ENCODE measurements at places on chromosomes 7 and 10. TPM values are rescaled to one million over a fixed set of nuclear protein-coding genes. Genes with fewer than 3 reads are reported as not detected.
A peak's percentile ranks its signal among the peaks of the same experiment; 100 is the strongest.

GRCh38 chr7:79453266-79453557 is 255 bp downstream of the MAGI2 start:
- DNase-seq = no peak

DNA sequence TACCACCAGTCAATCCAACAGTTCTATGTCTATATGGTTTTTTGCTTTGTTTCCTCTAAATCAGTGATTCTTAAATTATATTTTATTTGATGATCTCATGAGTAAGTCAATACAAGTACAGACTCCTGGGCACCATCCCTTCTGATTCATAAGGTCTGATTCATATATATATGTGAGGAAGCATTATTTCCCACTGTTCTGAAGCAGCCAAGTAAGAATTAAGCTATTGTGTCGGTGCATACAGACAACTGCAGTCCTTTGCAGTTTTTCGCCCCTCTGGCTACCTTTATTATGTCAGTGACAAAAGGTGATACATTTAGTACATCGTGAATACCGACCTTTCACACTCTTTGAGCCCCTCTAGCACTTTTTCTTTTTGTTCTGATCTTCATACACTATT is 1079.6 kb upstream of the C7orf33 start:
- DNase-seq = no peak

DNA sequence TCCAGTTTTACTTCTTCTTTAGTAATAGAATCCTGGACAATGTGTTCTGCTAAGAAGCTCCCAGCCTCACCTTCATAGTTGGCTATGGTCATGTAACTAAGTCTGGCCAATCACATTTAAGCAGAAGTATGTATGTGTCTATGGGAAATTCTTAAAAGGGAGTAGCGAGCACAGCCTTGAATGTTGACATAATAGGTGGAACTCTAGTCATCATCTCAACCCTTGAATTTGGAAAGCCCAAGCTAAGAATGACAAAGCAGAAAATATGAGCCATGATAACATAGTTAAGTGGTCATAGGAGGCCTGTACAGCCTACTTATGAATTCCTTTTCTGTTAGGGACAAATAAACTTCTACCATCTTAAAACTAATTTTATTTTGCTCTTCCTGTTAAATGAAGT is 134.1 kb downstream of the MAGI2 start:
- no peak for DNase-seq

- DNase-seq = no peak
These were observed 105.3 kb downstream of the PARD3 start for GRCh38 chr10:34709637-34710390.

DNA sequence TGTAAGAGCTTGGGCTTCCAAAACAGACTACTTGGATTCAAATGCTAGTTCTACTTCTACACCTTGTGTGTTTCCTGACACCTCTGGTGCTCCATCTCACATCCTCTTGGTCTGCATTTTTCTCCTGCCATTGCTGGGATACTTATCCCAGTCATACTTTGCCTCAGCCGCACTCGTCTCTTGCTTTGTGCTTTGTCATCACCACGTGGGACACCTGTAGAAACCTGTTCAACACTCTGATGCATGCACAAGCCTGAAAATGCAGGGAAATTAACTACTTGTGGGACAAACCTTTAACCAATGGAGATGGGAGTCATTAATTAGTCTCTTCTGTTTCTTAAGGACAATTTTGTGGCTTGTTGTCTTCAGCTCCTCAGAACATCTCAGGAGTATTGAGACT is 94.2 kb upstream of the PHYHIPL start:
- no peak for DNase-seq

DNA sequence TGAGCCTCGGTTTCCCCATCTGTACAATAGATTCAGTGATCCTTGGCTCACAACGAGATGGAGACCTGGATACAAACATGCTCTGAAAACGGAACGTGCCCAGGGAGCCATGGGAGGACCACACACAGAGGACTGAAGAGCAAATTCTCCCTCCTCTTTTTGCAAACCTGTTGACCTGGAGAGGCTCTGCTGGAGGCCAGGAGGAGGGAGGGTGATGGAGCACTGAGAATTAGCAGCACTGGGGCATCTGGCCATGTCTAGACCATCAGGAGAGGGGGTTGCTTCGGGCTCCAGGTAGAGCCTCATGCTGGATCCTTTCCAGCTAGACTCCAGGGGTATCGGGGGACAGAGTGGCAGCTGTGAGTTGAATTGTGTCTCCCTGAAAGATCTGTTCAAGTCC is 97.4 kb upstream of the GPR26 start:
- DNase-seq = no peak

GRCh38 chr10:64535131-64535867 is 1014.1 kb downstream of the REEP3 start:
- no peak for DNase-seq

DNA sequence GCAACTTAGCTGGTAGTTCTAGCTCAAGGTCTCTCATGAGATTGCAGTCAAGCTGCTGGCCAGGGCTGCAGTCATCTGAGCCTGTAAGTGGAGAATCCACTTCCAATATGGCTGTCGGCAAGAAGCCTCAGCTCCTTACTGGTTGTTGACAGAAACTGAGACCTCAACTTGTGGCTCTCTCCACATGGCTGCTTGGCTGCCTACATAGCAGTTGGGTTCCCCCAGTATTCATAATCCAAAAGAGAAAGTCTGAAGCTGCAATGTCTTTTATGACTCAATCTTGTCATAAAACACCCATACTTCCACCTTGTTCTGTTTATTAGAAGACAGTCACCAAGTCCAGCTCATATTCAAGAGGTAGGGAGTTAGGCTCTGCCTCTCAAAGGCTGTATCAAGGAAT is 334.9 kb upstream of the KMT2E start:
- no peak for DNase-seq

DNA sequence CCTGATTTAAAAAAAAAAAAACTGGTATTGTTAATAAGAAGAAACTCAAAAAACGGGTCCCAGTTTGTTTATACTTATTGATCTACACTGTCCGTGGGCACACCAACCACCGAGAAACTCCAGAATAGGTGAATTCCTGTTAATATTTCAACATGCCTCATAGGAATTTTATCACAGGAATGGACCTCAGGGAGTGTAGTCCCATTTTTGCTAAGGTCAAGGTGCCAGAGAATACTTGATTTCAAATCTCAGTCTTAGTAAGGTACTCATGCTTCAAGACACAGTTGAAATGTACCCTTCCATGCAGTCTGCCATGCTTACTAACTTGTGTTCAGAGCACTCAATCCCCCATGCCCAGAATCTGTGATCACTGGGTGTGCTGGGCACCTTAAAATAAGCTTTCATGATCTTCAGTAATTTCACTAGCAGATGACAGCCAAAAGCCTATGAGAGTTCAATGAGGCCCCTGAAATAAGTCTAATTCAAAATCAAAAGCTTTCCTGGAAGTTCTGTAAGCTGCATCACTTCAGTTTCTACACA is 385.7 kb downstream of the TNS3 start:
- DNase-seq = no peak

- peak; percentile 45 for DNase-seq
These were observed 26.6 kb downstream of the TBXAS1 start for GRCh38 chr7:139855498-139856270.

GRCh38 chr7:2204446-2204845 is 28.3 kb downstream of the MAD1L1 start:
- no peak for DNase-seq

- DNase-seq = no peak
These were observed 17.9 kb upstream of the CYTH3 start for GRCh38 chr7:6290319-6290741.

DNA sequence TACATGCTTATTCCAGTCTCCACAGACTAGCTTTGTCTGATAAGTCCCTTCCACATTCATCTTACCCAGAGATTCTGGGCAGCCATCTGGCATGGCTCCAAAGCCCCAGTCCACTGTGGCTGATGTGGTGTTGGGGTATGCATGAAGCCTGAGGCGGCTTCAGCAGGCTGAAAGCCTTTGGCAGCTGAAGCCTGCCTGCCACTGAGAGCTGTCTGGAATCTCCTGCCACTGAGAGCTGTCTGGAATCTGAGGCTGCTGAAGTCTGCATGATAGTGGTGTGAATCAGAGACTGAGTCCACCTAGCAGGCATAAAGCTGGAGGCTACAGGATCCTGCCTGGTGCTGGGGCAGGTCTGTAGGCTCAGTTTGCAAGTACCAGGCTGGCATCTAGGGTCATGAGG is 87.1 kb downstream of the DYNC1I1 start:
- DNase-seq = no peak

- no peak for DNase-seq
These were observed 188.0 kb downstream of the PDE1C start for GRCh38 chr7:31882187-31882586.

- no peak for DNase-seq
These were observed 88.4 kb upstream of the EEPD1 start for GRCh38 chr7:36064676-36065075.

DNA sequence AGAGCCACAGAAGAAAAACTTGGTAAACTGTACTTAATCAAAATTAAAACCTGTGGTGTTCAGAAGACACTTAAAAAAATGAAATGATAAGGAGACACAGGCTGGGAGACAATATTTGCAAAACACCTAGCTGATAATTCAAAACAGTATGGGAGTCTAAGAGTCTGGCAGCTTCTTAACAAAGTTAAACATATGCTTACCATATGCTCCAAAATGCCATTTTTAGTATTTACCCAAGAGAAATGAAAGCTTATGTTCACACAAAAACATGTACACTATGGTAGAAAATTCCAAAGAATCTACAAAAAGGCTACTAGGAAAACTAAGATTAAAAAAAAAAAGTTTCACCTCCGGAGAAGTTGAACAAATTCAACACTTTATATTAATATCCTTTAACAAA is 48.6 kb downstream of the ITGB1 start:
- DNase-seq = no peak

DNA sequence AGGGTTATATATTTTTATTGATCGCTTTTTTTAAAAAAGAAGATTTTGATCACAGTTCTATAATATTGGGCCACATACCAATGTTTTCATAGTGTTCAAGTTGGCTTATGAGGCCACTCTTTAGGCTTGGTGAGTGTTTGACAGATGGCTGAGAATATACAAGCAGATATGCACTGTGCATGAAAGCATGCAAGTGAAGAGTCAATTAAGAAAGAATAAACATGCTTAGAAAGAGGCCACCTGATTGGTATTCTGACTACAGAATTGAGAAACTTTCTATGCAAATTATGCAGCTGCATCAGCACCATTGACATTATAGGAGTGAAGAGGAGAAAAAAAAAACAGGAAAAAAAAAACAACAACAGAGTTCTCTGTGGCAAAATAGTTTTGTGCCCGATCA is 39.9 kb downstream of the CABCOCO1 start:
- no peak for DNase-seq

DNA sequence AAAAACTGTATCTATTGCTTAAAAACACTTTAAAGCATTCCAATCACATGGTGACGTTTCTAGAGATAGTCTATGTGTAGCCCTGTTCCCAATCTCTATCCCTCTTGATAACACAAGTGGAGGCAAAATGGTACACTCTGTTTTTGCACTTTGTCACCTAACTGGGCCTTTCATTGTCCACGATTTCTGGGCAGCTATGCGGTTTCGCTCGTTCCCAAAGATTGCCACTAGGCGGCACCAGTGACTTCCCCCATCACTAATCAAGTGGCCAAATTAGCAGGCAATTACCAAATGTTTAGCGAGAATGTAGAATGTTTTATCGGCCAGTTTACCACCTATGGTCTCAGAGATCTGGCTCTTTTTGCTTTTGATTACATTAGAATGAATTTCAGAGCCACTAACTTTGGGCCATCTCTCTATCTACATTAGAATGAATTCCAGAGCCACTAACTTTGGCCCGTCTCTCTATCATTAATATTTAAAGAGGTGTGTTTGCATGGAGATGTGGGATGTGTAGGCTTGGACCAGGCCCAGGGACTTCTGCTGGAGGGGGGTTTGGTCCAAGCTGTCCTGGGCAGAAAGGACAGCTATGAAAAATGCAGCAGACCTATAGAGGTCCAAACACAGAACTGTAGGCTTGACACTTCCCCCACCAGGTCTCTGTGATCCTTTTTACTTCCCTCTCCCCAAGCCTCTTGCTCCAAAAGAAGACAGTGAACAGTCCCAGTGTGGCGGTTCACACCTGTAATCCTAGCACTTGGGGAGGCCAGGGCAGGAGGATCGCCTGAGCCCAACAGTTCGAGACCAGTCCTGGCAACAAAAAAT is 90.1 kb downstream of the EPC1 start:
- DNase-seq = peak; percentile 81

DNA sequence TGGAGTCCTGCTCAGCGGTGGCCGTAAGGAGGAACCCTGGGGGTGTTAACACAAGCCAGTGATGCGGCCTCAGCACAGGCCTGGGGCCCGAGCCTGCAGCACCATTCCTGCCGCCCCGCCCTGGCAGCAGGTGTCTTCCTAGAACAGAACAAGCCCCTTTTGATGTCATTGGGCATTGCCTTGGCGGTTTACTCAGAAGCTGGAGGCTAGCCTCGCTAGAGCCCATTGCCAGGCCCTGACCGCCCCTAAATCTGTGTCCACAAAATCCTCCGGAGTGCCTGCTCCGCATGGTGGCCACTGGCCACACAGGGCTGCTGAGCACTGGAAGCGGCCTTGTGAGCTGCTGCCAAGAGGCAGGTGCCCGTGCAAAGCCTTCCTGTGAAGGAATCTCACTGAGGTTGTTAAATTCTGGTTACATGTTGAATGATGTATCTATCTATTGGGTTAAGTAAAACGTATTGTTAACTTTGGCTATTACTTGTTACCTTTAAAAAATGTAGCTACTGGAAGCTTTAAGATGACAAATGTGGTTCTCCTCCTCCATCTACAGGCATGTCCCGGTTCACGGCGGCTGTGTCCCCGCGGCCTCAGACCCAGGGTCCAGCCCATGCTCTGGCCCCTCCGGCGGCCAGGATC is 1.2 kb upstream of the INPP5A start:
- no peak for DNase-seq

- DNase-seq = peak; percentile 4
These were observed 39.6 kb downstream of the GPRIN2 start for GRCh38 chr10:46516660-46517416.

The UNCX gene
- total RNA-seq = not detected

The GIMAP7 gene
- total RNA-seq = 44.1 TPM

The ASZ1 gene
- total RNA-seq = not detected

The CCSER2 gene
- 73.5 TPM for total RNA-seq

The SPACDR gene
- 3.9 TPM for total RNA-seq

The FOXP2 gene
- not detected for total RNA-seq

The JCAD gene
- total RNA-seq = 0.05 TPM

The CAMK1D gene
- total RNA-seq = 17.7 TPM

The SEM1 gene
- total RNA-seq = 42.4 TPM

The STOX1 gene
- 0.29 TPM for total RNA-seq

The C7orf57 gene
- total RNA-seq = 0.71 TPM

The NCF1 gene
- 0.62 TPM for total RNA-seq

The MEIG1 gene
- 0.95 TPM for total RNA-seq

The CALML5 gene
- not detected for total RNA-seq

Measured in activated CD4-positive, alpha-beta memory T cell treated with anti-CD3 and anti-CD28 coated beads for 36 hours (primary cell).